ENCODE measurements at places on chromosomes 6 and 20.
A peak's percentile ranks its signal among the peaks of the same experiment; 100 is the strongest.

DNA sequence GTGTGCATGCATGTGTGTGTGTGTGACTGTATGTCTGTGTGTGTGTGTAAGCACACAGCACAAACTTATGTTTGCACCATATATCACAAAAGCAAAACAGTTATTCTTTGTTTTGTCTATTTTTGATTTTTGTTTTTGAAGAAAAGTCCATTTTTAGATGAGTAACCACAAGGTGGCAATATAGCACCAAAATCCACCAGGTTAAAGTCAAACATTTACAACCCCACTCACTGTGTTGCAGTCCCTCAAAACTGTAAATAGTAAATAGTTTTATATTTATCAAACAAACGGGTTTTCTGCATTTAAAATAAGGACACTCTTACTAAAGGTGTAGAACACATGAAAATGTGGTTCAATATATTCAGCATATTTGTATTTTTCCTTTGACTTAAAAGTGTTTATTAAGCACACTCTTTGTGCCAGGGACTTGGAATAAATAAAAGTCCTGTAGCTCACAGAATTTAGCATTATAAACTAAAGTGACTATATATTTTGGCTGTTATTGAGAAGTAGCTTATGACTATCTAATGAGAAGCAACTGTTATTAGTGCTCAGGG is 118.5 kb downstream of the GFRAL start:
- peak; percentile 18 for DNase-seq

GRCh38 chr6:51585264-51585663 is 502.1 kb downstream of the PKHD1 start:
- no peak for DNase-seq

DNA sequence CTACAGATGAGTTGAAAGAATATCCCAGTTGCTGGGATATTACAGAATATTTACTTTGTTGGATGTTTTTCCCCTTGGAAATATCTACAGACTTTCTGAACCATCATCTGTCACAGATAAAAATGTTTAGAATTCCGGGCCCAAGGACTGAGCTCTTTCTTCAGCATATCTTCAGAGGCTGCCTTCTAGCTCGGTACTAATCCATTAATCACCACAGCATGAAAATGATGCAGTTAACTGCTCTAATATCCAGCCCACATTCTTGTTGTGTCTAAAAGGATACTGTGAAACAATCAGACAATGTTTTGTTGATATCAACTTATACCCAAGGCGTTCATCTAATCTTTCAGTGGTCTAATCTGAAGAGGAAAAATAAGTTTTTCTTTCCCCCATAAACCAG is 247.4 kb downstream of the TBC1D32 start:
- DNase-seq: no peak

- no peak for DNase-seq
Measured at GRCh38 chr6:144555066-144555465, 269.9 kb downstream of the UTRN start.

GRCh38 chr20:8095648-8096572 is 36.2 kb upstream of the PLCB1 start:
- peak; percentile 16 for DNase-seq

DNA sequence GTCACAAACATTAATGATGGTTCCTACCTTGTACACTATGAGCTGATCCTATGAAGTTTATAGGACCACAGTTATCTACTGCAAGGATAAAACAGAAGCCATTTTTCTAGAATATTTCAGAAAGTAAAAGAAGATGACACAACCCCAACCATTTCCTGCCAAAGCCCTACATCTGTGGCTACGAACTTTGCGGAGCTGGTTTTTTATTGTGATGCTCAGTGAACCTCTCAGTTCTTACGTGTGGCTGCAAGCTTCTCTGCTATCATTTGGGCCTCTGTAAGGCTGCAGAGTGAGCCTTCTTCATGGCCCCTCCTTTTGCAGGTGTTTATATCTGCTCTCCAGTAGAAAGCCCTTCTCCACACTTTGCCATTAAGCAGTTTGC is 17.8 kb upstream of the TAGAP start:
- no peak for DNase-seq
